ENCODE measurements at places on chromosomes 16 and 17.

GRCh38 chr17:16937431-16937830 is 34.5 kb downstream of the TNFRSF13B start:
- DNase-seq: no peak

- no peak for DNase-seq
Observed at GRCh38 chr16:76297941-76298340, 20.7 kb downstream of the CNTNAP4 start.

DNA sequence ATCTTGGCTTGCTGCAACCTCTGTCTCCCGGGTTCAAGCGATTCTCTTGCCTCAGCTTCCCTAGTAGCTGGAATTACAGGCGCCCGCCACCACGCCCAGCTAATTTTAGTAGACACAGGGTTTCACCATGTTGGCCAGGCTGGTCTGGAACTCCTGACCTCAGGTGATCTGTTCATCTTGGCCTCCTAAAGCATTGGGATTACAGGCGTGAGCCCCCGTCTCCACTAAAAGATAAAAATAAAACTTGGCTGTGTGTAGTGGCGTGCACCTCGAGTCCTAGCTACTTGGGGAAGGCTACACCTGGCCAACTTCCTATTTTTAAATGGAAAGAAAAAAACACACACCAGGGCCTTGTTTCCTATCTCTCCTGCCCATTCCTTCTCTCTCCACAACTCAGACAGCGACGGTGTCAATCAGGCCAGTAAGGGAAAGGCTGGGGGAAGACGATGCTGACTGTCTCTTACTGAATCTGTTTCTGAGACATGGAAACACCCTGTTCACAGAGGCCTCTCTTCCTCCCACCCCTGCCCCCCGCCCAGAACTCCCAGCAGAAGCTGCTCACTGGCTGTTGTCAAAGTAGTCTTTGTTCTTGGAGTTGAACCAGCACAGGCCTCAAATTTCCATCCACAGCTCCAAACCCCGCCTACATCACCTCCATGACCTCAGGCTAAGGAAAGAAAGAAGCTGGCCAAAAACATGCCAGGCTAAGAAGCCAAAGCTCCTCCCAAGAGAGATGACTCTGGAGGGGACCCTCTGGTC is 96.6 kb downstream of the NXN start:
- DNase-seq: no peak

DNA sequence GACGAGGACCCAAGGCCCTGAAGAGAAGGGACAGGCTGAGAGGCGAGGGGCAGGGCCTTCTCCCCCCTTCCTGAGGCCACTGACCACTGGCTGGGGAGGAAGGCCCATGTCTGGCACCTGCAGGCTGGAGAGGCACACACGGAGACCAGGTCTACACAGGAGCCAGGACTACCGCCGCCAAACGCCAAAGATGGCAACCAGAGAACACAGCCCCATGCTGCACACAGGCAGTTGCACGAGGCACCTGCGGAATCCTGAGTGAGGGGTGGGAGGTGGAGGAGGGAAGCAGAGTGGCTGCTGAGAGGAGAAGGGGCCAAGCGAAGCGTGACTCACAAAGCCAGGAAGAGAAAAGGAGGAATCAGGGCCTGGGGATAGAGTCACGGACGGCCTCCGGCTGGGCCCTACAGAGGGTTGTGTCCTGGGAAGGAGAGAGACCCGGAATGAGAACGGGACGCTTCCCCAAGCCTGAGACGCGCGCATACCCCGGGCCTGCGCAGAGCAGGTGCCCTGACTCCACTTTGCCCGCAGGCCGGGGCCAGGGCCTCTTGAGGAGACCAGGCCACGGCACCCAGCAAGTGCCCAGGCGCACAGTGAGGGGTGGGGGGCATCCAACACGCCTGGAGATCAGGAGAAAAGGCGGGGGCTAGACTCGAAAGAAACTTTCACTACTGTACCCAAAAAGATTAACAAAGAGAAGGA is 28.7 kb upstream of the C16orf95 start:
- no peak for DNase-seq

DNA sequence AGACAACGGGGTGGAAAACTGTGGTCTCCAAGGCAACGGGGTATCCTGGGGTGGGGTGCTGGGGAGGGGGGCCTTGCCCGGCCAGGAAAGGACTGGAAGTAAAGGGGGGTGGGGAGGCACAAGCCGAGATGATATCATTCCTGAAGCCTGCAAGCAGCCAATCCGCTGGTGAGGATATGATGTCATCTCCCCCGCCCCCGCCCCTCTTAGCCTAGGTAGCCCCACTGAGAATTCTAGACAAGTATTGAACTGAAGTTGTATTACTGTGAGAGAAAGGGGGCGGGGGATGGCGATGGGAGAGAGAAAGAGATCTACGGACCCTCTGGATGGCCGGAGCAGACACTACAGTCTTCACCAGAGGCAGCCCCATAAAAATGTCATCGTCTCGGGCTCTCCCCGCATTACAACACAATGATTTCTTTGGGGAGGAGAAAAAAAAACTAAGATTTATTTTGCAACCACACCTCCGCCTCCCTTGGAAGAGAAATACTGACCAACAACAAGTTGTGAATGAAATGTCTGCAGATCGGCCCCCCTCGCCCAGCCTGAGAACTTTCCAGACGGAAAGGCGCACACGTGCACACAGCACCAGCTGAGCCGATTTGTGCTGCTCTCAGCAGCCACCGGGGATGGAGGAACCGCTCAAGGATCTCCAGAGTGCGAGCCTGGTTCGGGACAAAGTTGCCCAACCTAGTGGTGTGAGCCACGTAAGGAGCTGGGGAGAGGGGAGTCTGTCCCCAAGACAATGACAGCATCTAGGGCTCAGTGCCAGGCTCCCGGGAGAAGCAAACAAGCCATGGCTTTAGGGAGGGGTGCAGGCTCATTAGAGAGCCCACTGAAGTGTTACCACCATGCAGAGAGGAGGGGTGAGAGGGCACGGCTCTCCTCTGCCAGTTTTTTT is 222.1 kb downstream of the SOX9 start:
- no peak for DNase-seq

Data from OCI-LY7 (cell line).